Activated naive CD4-positive, alpha-beta T cell treated with anti-CD3 and anti-CD28 coated beads, Interleukin-2, amount 50 U/mL, for 72 hours (primary cell): ENCODE measurements at places on chromosomes 11 and 22.

DNA sequence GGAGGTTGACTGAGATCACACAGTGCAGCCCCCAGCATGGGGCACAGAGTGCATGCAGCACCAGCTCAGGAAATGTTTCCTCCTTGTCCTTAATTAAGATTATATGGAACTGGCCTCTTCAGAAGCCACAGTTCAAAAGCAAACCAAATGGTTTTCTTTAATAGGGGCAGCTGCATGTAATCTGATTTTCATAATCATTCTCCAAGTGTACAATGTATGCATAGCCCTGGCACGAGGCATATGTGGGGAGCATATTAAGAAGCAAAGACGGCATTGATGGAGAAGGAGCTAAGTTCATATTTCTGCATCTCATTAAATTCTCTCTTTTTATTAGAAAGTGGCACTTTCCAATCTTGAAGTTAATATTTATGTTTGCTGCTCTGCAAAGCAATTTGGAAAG lies 9.9 kb upstream of the PARVB start:
- DNase-seq: no peak

GRCh38 chr11:134414766-134415765 lies 3.0 kb upstream of the B3GAT1 start:
- DNase-seq: no peak

DNA sequence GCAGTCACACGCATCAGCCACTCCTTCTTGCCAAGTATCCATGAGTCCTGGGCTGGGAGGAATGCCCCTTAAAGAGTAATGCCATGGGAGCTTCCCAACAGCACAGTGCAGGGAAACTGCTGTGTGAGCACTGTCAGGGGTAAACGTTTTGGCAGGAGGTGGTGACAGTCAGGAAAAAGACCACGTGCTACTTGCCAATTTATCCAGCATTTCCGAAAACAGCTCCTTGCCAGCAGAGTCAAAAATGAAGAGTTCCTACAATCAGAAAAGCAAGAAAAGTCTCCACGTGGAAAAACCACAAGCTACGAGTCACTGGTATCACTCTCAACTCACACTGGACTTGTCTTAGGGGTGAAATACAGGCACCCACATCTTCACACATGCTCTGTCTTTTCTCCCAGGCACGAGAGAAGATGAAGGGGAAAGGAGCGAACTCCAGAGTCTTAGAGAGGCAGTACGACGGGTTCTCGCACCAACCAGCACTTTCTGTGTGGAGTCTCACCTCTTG lies 9.9 kb downstream of the IFT27 start:
- DNase-seq: no peak

GRCh38 chr22:40487663-40488249 lies 117.4 kb downstream of the SGSM3 start:
- no peak for DNase-seq

DNA sequence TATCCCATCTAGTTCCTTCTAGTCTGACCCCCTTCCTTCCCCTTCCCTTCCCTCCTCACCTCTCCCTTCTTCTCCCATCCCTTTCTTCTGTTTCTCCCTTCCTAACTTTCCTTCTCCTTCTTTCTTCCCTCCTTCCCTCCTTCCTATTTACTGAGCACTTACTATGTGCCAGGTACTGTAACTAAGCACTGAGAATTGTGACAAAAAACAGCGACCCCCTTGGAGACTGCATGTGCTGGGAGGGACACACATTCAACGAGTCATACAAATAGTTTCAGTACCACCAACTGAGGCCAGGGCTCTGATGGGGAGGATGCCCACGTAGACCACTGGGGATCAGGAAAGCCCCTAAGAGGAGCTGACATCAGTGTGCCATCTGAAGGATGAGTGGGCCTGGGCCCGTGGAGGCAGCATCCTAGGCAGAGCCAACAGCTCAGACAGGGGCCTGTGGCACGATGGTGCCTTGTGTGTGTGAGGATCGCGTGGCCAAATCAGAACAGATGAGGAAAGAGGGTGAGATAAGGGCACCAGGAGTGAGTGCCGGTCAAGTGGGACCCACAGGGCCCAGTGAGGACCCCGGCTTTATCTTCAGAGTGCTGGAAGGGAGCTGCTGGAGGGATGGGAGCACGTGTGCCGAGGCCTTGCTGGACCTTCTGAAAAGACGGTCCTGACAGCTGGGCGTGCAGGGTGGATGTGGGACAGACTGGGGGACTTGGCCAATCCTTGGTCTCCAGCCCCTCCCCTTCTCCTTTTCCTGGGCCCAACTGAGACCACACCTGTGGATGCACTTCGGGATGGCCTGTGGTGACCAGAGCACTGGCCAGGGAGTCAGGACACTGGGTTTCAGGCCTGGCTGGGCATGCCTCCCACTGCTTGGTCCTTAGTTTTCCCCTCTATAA lies 38.4 kb upstream of the CRYBB3 start:
- no peak for DNase-seq

GRCh38 chr11:57306940-57307565 lies 17.7 kb downstream of the TNKS1BP1 start:
- no peak for DNase-seq
